NCI-H1105 (cell line): ENCODE measurements at places on chromosomes 7 and 10.
A peak's percentile ranks its signal among the peaks of the same experiment; 100 is the strongest.

GRCh38 chr7:13097499-13097898 is 410.1 kb downstream of the ARL4A start:
- no peak for DNase-seq

DNA sequence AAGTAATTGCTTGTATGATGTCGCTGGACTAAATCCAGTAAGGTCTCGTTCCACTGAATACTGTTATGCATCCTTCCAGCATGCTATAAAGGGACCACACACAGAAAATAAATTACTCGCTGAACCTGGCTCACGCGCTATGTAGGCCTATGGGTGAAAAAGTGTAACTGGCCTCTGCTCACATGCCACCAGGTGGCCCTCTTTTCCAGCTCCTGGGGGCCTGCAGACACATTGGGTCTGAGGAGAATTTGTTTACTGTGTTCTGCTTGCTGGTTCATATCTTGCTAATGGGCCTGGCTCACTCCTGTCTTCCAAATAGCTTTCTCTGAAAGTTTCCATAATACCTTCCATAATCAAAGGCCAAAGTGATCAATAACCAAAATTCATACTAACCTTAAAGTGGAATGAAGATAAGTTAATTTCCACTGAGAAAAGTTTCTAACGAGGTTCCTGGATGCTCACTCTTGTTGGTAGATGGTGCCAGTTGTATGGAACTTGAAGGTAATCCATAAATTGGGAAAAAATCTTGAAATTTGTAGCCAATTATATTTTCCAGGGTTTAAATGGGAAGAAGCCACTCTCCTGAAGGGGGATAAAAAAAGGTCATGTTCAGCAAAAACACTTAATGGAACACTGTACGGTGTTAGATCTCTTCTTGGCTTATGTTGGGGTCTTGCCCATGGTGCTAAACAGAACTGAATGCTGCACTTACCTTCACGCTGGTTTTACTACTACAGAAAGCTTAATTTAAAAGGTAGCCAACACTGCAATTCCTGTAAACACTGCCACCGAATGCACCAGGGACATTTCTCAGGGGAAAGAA is 27.0 kb upstream of the ZPBP start:
- no peak for DNase-seq

DNA sequence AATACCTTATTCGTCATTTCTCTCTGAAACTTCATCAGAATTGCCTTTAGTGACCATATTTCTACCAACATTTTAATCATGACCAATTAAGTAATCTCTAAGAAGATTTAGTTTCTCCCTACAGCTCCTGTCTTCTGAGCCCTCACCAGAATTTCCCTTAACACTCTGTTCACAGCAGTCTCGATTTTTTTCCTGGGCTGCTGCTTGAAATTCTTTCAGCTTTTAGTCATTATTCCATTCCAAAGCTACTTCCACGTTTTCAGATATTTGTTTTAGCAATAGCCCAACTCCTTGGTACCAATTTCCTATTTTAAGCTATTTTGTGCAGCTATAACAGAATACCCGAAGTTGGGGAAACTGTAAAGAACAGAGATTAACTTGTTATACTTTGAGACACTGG is 192.4 kb upstream of the DKK1 start:
- DNase-seq = no peak

- DNase-seq = no peak
These were observed 31.8 kb downstream of the NUDT1 start for GRCh38 chr7:2273866-2274265.

- DNase-seq = no peak
These were observed 20.5 kb downstream of the CCSER2 start for GRCh38 chr10:84348860-84349259.

DNA sequence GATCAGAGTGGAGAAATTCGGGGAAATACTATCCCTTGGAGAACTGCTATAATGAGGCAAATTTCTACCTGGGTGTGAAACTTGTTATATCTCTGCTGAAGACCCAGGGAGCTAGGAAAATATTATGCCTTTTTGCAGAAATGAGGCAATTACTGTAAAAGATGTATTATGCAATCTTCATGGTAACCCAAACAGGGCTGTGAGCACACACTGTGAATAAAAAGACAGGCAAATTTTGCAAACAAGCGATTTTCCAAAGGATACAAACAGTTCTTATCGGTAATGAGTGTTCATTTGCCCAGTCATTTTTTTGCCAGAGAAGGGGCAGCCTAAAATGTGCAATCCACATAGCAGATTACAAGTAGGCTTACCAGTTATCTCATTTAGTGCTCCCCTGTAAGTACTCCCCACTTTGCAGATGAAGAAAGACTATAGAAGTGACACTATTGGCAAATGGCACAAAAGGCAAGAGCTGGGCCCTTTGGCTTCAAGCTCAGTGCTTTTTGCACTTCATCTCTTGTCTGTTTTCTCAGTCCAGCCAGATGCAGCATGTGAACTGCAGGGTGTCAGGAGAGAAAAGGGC is 205.8 kb downstream of the HECW1 start:
- no peak for DNase-seq

- no peak for DNase-seq
These were observed 56.8 kb upstream of the YAE1 start for GRCh38 chr7:39509436-39509835.

GRCh38 chr10:127151981-127152699 is 44.3 kb downstream of the INSYN2A start:
- DNase-seq = no peak

- DNase-seq = no peak
These were observed 124.8 kb downstream of the TCERG1L start for GRCh38 chr10:131186547-131187253.

DNA sequence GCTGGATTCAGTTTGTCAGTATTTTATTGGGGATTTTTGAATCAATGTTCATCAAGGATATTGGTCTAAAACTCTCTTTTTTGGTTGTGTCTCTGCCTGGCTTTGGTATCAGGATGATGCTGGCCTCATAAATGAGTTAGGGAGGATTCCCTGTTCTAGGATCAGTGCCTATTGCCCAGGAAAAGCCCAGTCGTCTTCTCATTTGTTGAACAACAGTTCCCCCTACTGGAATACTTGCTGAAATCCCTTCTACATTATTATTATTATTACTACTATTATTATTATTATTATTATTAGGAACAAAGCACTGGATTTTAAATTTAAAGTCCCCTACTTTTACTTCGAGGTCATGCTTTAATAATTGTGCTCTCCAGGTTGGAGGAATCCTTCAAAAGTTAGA is 528.9 kb downstream of the MAGI2 start:
- no peak for DNase-seq

DNA sequence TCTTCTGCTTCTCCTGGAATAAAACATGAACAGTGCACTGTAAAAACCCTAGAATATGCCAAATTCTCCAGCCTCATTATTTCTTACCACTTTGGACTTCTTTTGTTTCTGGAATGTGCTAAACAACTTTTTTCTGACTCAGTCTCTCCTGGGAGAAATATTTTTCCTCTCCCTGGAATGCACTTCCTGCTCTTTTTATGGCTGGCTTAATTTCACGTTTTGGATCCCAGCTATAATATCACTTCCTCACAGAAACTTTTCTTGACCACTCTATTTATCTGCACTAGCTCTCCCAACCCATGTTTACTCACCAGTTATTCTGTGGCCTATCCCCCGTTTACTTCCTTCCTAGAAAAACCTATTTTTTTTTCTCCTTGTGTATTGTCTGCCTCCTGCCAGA is 26.7 kb downstream of the ABCB5 start:
- no peak for DNase-seq

DNA sequence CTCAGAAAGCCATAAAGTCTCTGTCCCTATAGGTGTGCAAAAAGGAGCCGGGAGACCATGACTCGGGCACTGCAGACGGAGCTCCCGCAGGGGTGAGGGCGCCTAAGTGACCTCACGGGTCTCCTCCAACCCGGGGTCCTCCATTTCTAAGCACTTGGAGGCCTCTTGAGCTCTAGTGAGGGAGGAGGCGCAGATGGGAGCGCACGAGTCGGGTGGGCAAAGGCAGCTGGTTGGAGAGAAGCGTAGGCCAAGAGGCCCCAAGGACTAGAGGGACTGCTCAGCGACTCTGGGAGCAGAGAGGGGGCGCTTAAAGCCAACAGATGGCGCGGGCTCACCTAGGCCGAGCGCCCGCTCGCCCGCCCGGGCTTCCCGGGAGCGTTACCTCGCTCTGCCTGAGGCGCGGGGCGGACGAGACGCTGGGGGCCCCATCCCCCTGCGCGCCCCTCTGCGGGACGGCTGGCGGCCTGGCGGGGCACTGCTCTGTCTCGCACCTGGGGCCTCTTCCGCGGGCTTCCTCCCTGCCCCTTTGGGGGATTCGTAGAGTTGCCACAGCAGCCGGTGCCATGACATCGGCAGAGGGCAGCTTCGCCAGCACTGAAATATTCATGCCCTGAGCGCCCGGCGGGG is 523 bp upstream of the CDH23 start:
- peak; percentile 54 for DNase-seq

DNA sequence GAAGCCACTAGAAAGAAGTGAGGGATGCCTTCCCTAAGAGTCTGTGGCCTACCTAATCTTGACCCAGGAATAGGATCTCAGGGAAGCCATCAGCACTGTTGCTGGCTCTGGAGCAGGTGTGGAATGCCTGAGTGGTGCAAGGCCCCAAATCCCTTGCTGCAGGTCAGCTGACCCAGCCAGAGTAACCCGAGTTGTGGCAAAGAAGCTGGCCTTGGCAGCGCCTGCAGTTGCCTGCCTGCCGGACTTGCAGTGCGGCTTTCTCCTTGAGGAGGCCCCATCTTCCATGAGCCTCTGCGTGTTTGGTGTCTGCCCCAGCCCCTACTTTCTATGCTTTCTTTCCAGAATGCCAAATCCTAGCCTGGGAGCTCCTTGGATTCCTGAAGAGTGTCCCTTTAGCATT is 5.8 kb downstream of the KIAA1217 start:
- DNase-seq = no peak

DNA sequence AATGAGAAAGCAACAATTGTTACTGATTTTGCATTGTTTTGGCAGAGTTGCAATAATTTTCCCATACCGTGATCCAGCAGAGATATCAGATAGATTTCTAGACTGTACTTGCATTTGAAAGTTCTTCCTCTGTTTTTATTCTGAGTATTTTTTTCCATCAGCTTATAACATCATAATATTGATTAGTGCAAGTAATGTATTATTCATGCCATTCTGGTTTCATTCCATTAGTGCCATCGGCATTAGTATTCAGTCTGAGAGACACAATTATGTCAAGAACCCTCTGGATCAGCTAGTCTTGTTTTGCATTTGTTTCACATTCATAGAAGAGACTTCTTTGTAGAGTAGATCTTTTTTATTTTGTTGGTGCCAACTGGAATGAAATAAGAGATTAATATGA is 304.0 kb downstream of the BBS9 start:
- no peak for DNase-seq

DNA sequence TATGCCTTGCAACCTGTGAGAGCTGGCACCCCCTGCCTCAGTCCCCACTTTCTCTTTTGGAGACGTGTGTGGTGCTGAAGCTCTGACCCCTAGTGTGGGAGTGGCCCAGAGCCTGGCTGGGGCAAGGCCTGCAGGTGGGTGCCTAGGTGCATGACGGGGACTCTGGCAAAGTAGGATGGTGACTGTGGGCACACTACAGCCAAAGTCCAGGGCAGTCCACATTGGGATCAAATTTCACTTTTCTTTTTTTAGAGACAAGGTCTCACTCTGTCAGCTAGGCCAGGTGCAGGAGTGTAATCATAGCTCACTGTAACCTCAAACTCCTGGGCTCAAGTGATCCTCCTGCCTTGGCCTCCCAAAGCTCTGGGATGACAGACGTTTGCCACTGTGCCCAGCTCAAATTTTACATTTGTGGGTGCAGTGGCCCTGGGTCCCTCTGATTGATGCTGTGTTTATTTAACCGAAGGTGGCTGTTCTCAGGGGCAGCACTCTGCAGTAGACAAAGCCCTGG is 52.3 kb downstream of the NEURL1 start:
- DNase-seq = no peak

- no peak for DNase-seq
These were observed 254.8 kb upstream of the CTBP2 start for GRCh38 chr10:125415006-125415633.

DNA sequence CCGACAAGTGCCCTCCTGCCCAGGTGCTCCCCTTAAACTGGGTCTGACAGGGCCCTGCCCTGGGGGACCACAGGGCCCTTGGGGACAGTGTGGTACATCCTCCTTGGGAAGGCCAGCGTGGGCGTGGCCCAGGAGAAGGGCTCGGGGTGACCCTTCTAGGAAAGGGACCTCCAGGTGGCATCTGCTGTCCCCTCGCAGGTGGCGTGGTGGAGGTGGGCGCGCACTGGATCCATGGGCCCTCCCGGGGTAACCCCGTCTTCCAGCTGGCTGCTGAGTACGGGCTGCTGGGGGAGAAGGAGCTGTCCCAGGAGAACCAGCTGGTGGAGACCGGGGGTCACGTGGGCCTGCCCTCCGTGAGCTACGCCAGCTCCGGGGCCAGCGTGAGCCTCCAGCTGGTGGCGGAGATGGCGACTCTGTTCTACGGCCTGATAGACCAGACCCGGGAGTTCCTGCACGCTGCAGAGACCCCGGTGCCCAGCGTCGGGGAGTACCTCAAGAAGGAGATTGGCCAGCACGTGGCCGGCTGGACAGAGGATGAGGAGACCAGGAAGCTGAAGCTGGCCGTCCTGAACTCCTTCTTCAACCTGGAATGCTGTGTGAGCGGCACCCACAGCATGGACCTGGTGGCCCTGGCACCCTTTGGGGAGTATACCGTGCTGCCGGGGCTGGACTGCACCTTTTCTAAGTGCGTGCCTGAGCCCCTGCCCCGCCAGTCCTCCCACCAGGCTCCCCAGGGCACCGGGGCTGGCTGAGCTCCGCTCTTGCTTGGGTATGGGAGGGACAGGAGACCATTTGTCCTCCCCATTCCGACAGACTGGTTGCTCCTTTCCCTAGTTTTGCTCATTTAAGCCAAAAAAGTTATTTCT is 972 bp downstream of the PAOX start:
- DNase-seq = no peak

DNA sequence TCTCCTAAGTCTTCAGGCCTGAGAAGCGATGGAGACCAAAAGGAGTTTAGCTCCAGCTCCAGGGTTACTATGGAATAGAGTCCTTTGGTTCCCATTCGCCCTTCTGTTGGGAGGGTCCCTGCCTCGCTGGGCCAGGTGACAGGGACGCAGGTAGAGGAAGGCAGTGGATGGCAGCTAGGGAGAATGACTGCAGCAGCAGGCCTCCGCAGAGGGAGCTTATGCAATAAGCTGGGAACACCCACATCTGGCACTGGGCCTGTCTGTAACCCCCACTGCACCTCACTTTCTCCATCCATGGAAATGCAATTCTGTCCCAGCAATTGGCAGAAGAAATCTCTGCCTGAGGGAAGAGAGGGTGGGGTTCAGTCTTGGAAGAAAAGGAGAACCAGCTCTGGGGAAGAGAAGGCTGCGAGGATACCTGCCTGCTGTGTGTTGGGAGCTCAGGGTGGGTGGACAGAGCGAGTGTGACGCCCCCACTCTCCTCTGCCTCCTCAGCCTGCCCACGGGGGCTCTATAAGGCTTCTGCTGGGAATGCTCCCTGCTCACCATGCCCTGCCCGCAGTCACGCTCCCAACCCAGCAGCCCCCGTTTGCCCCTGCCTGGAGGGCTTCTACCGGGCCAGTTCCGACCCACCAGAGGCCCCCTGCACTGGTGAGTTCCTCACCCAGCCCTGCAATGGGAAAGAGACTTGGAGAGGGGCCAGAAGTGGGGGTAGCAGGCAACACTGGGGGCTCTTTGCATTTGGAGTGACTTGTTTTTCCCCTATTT is 10.3 kb downstream of the EPHB6 start:
- DNase-seq = no peak

- DNase-seq = no peak
These were observed 1.6 kb downstream of the VAX1 start for GRCh38 chr10:117136391-117136975.

GRCh38 chr7:105580022-105580740 is 1.1 kb downstream of the EFCAB10 start:
- no peak for DNase-seq

GRCh38 chr10:9043466-9043865 is 989.0 kb downstream of the GATA3 start:
- no peak for DNase-seq

GRCh38 chr10:11913079-11913641 is 90.0 kb downstream of the PROSER2 start:
- no peak for DNase-seq
